DMS53 (cell line): ENCODE measurements at places on chromosomes 3 and 15.

DNA sequence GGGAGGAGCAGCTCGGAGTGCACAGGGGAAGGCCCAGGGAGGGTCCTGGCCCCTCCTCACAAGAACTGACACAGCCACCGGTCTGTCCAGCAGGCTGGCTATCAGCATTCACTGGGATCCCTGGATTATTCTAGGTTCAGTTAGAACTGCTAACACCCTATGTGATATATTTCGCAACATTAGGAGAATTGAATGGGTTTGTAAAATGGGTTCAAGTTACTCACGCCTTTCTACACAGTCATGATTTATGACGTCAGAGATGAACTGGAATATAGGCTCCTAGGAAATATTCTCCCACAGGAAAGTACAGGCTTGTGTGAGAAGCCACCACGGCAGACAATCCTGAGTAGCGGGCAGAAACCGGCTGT, 969 bp upstream of the BSN start:
- DNase-seq, result peak; percentile 47

GRCh38 chr3:82707035-82707434, 945.6 kb upstream of the GBE1 start:
- DNase-seq, result peak; percentile 1

- peak; percentile 95 for DNase-seq
Observed at GRCh38 chr3:127542441-127542952, 48.0 kb downstream of the TPRA1 start.

DNA sequence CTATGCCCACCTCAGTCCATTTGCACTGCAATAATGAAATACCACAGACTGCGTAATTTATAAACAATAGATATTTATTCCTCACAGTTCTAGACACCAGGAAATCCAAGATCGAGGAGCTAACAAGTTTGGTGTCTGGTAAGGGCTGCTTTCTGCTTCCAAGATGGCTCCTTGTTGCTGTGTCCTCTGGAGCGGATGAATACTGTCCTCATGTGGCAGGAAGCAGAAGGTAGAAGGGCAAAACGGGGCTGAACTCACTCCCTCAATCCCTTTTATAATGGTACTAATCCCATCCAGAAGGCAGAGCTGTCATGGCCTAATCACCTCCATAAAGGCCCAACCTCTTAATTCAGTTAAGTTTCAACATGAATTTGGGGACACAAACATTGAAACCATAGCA, 75.3 kb downstream of the P2RY1 start:
- DNase-seq, result peak; percentile 21

DNA sequence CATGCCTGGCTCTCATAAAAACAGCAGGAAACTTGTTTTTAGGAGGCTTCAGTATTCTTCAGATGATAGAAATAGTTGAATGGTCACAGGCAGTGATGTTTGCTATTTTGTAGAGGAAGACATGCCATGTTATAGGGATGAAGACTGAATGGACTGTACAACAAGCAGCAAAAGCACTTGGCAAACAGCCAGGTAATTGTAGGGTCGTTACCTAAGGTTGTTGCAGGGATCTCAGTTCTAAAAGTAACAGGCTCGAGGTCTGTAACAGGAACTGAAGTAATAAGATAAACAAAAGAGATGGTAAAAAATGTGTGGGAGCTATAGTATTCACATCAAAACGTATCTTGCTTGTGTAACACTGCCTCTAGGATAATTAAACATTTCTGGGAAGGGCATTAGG, 116.3 kb downstream of the TFG start:
- DNase-seq, result no peak

DNA sequence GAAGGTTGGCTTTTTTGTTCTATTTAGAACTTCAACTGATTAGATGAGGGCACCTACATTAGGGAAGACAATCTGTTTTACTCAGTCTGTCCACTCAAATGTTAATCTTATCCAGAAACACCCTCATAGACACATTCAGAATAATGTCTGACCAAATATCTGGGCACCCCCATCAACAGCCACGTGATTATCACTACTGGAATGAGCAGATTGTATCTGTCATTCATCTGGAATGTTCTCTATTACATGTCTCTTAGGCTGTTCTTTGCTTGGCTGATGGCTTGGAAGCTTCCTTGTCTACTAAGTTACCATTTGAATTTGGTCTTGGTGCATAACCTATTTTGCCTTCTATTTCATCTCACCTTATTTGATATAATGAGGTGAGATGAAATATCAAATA, 15.7 kb upstream of the LRRC58 start:
- DNase-seq, result no peak

DNA sequence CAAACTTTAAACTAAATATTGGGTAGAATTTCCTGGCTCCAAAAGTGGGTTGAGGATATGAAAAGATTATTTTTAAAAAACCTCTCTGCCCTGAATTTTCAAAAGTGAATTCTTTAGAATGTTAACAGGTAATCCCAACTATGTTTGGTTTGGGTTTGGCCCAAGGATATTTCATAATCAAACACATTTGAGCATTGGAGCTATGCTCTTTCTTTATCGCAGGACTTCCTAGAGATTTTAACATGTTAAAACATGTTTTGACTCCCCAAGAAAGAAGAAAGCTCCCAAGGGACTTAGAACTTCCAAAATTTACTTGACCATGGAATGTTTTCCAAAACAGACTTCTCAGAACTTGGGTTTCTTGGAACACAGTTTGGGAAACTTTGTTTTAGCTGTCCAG, 75.6 kb upstream of the SYNPR start:
- DNase-seq, result no peak

GRCh38 chr3:186213946-186214345, 105.1 kb upstream of the ETV5 start:
- no peak for DNase-seq

- no peak for DNase-seq
Observed at GRCh38 chr3:56813653-56813960, 11.9 kb upstream of the ARHGEF3 start.

DNA sequence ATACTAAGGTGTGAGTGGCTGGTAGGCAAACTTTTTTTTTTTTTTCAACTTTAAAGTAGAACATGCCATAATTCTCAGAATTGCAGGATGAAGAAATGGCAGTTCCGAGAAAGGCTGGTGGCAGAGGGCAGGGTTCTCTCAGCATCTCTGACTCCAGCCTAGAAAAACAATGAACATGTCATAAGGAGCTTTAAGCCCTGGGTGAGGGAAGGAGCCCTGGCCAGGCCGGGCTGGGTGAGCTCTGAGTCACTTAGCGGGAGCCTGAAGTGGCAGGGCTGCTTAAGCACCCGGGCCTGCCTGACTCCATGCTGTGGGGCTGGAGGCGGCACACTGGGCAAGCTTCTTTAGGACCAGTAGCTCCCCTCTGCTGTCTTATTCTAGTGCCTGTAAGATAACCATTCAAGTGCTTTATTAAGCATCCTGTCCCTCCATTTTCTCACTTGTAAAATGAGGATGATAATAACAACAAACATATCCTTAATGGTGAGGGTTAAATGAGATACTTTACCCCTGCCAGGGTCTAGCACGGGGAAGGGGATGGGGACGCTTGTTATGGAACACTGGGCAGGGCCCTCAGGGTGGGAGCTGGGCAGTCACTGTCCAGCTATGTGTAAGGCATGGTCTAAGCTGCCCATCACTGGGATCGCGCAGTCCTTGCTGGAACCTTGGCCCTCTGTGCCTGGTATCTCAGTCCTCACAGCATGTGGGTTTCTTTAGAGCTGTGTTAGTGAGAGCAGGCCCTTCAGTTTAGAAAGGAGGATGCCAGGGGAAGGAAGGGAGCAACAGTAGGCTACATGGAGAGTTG, 18.4 kb downstream of the SMAD6 start:
- DNase-seq, result peak; percentile 42

GRCh38 chr3:99869621-99870020, 52.0 kb downstream of the CMSS1 start:
- no peak for DNase-seq

DNA sequence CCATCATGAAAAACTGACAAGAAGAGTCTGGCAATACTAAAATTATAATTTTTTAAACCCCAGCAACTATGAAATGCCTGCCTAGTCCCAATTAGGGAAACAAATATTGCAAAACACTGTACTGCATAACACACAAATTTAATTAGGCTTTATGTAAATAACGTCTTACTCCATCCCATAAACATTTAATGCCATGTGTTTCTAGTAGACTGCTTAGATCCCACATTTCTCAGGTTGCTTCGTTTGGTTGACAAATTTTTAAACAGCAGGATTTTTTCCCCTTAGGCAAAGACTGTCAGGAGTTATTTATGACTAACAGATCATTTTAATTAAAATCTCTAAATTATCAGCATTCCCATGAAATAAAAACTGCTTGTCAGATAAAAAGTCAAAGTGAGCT, 29.9 kb downstream of the EIF2AK4 start:
- no peak for DNase-seq

DNA sequence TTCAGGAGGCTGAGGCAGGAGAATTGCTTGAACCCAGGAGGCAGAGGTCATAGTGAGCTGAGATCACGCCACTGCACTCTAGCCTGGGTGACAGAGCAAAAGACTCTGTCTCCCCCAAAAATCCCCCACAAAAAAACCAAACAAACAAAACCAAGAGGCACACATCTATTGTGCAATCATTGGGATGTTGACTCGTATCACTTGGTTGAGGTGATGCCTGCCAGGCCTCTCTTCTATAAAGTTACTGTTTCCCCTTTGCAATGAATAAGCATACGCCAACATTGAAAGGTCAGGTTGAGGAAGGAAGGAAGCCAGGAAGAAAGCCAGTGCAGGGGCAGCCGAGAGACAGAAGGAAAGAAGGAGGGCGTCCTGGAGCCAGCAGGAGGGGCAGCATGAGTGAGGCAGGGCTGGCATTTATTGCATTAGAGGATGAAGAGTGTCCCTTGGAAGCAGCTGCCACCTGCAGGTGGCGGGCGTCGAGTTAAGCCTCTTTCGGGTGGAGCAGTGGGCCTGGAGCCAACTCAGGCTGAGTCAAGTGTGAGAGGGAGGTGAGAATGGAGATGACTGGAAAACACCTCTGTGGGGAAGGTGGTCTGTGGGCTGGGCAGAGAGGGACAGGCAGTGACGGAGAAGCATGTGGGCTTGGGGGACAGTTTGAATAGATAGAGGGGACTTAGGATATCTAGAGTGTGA, 8.3 kb upstream of the CSPG4 start:
- DNase-seq, result peak; percentile 90

DNA sequence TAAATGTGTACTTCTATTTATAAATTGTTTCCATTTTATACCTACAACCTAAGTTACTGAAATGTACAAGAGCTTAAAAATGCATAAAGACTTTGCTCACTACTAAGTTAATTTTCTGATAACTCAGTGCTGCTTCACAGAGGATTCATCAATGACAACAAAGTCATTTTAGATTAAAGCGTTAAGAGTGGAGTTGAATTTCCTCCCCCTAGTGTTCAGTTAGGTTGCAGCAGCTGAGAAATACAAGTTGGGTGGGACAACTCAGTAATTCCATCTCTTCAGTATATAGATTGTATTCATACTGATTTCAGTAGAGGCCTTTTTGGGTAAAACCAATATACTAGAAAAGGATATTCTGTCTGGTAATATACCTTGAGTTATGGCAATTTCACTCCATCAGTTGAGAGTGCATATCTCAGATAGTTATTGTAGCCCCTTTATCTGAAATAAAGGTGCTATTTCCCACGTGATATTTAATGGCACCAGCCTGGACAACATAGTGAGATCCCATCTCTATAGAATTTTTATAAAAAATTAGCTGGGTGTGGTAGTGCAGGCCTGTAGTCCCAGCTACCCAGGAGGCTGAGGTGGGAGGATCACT, 6.9 kb upstream of the RPL35A start:
- peak; percentile 63 for DNase-seq

DNA sequence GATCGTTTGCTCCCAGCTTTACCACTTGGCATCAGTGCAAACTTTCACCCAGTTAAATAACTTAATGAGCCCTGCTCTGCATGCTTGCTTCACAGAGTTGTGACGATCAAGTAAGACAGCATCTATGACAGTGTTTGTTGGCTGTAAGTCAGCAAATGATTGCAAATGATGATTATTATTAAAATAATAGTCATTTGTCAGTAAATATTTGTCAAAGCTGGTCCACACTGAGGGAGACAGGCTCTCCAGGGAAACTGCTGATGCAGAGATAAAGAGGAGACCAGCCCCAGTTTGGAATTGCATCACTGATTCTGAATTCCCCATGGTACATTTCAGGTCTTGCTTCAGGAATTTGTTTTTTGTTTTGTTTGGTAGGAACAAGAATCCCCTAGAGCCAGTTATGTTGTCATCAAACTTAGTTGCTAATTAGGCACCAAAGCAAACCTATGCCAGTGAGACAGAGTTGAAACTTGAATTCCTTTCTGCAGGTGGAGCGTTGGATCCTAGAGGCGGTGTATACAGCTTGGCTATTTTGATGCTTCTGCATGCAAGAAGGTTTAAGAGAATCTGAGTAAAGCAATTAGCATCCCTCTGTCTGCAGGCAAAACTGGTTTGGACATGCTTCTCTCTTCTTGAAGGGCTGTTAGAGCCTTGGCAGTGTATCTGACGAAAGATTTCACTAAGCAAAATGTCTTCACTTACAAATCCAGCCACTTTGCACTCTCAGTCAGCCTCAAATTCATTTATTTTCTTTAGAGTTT, 338.6 kb upstream of the TPRG1 start:
- DNase-seq, result no peak

- DNase-seq, result peak; percentile 21
Observed at GRCh38 chr3:64188810-64189560, 36.3 kb downstream of the PRICKLE2 start.

GRCh38 chr15:76964157-76964556, 30.8 kb upstream of the PSTPIP1 start:
- DNase-seq, result no peak

DNA sequence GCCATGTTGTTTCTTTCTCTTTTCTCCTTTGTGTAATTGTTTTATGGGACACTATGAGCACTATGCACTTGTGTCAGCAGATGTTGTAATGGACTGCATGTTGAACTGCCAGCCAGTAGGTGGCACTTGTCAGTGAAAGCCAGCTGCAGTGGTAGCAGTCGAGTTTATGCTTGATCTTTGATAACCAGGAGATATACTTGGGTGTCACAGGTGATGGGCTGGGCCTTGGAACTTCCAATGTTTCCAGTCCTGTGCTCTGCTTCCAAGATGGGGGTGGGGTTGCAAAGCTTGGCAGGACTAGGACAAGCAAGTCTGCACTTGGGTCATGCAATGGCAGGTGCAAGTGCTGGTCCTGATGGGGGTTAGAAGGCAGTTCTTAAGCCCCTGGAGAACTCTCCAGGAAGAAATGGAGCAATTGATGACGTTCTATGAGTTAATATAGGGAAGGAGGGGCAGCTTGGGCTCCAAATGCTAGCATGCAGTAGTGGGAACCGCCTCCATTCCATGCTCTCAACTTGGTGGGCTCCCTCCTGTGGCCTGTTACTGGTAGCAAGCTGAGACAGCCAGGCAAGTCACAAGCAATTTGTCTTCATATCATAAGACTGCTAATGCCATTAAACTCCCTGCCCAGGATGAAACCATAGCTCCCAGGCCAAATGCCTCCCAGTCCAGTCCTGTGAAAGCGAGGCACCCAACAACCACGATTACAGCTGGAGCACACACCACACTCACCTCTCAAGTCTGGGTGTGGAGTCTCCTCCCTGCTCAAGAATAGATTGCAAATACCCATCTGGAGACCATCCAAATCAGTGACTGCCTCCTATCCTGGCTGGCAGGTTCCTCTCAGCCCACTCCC, 287.2 kb downstream of the CGGBP1 start:
- DNase-seq, result peak; percentile 40

DNA sequence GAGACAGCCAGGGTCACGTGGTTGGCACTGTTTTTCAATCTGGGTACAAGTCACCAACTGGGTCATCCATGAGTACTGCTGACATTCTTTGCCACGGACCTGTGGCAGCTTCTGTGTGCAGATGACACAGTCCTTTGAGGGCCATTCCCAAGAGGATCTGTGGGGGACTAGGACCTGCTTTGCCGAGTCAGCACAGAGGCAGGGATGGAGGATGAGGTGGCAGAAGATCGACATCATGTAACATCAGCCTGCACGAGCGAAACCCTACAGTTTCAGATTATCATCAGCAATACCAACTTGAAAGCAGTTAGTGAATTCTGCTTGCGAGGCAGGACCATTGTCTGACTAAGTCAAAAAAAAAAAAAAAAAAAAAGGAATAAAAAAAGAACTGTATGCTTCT, 227.7 kb downstream of the FOXP1 start:
- no peak for DNase-seq
